SJSA1 (cell line): ENCODE measurements at places on chromosomes 3 and 15. TPM values are rescaled to one million over a fixed set of nuclear protein-coding genes. Genes with fewer than 3 reads are reported as not detected.

NRROS gene
- total RNA-seq = 0.11 TPM in 1 of 2 replicates, not detected in the other

GOLGA6A gene
- total RNA-seq = not detected in 2 replicates

CPEB1 gene
- total RNA-seq = 0.37 TPM in 1 of 2 replicates, not detected in the other

UBE2E1 gene
- 55.0 and 112 TPM in 2 replicates for total RNA-seq

MYH15 gene
- 0.05 TPM in 1 of 2 replicates, not detected in the other for total RNA-seq

FOXB1 gene
- total RNA-seq = not detected in 2 replicates

PLSCR1 gene
- 64.4 and 90.4 TPM in 2 replicates for total RNA-seq

RAD54L2 gene
- total RNA-seq = 9.7 and 16.7 TPM in 2 replicates

KNL1 gene
- 83.2 and 88.4 TPM in 2 replicates for total RNA-seq

CHDH gene
- 0.47 TPM in 1 of 2 replicates, not detected in the other for total RNA-seq

ALPK3 gene
- total RNA-seq = 0.03 TPM in 1 of 2 replicates, not detected in the other

PCOLCE2 gene
- 0.26 TPM in 1 of 2 replicates, not detected in the other for total RNA-seq

PLD1 gene
- 3.3 and 21.9 TPM in 2 replicates for total RNA-seq

PLA2G4D gene
- total RNA-seq = not detected in 2 replicates

PODXL2 gene
- total RNA-seq = 0.94 and 2.6 TPM in 2 replicates

CELF6 gene
- 0.08 TPM in 1 of 2 replicates, not detected in the other for total RNA-seq

OXTR gene
- 4.4 and 5.3 TPM in 2 replicates for total RNA-seq

DNAH12 gene
- not detected in 2 replicates for total RNA-seq

OR5K1 gene
- not detected in 2 replicates for total RNA-seq

ITIH3 gene
- total RNA-seq = 4.0 and 8.9 TPM in 2 replicates

CCR8 gene
- total RNA-seq = not detected in 2 replicates

ARMC8 gene
- 41.8 and 42.9 TPM in 2 replicates for total RNA-seq

RAD51 gene
- total RNA-seq = 32.3 and 33.3 TPM in 2 replicates

KLHL25 gene
- 4.0 and 4.3 TPM in 2 replicates for total RNA-seq

TPRG1 gene
- 0.11 and 0.50 TPM in 2 replicates for total RNA-seq

KBTBD8 gene
- 1.5 and 3.9 TPM in 2 replicates for total RNA-seq

IGF1R gene
- 7.8 and 14.1 TPM in 2 replicates for total RNA-seq

C3orf52 gene
- total RNA-seq = 20.6 and 27.6 TPM in 2 replicates

CHRNA7 gene
- 0.08 and 0.09 TPM in 2 replicates for total RNA-seq

TMEM207 gene
- total RNA-seq = not detected in 2 replicates

ANO10 gene
- total RNA-seq = 9.9 and 16.3 TPM in 2 replicates

GP9 gene
- not detected in 2 replicates for total RNA-seq

CPB1 gene
- not detected in 2 replicates for total RNA-seq

SPTSSB gene
- total RNA-seq = not detected in 2 replicates

CYP8B1 gene
- total RNA-seq = not detected in 2 replicates

CYP11A1 gene
- total RNA-seq = 1.3 and 2.2 TPM in 2 replicates

KCNAB1 gene
- total RNA-seq = 1.6 TPM in 1 of 2 replicates, not detected in the other

SERINC4 gene
- not detected in 2 replicates for total RNA-seq

ZNF80 gene
- not detected in 2 replicates for total RNA-seq

TMEM108 gene
- not detected in 2 replicates for total RNA-seq

ZBTB38 gene
- total RNA-seq = 52.1 and 75.7 TPM in 2 replicates

CCDC39 gene
- not detected in 2 replicates for total RNA-seq

IGSF10 gene
- 0.24 TPM in 1 of 2 replicates, not detected in the other for total RNA-seq

ARHGAP11A gene
- 68.8 and 97.8 TPM in 2 replicates for total RNA-seq

TFDP2 gene
- total RNA-seq = 46.3 and 119 TPM in 2 replicates

KCNMB2 gene
- total RNA-seq = not detected in 2 replicates

XIRP1 gene
- 0.69 and 1.9 TPM in 2 replicates for total RNA-seq

SLC9C1 gene
- not detected in 2 replicates for total RNA-seq

CFAP91 gene
- total RNA-seq = 0.18 and 0.34 TPM in 2 replicates

MOBP gene
- total RNA-seq = not detected in 2 replicates

SLC28A1 gene
- not detected in 2 replicates for total RNA-seq
